Epithelial cell of proximal tubule (primary cell): ENCODE measurements at places on chromosomes 6 and 20.

DNA sequence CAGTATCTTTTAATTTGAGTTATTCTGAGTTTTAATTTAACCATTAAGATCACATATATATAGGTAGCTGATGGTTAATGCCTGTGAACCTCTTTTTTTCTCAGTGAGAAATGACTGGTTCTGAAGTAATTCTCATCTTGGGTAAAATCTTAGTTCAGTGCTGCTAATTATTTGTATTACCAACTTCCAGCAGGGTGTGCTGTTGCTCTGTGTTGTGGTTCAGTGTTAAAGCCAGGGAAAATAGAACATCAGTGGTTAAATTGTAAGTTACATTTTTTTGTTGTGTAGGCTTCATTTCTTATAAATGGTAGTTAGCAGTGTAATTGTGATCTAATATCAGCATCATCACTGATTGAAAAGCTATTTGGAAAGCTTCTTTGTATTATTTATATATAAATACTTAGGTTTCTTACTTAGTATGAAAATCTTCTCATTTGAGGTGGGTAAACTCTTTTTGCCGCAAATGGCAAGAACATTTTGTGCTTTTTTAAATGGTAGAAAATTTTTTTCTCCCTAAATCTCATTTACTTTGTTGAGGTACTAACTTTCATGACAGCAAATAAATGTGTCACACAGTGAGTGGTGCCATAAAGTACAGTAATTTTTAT lies 43.7 kb downstream of the CDC5L start:
- no peak for DNase-seq

- peak; percentile 67 for DNase-seq
Observed at GRCh38 chr6:155314773-155315515, 660 bp upstream of the TFB1M start.

GRCh38 chr6:26129656-26130055 lies 42.4 kb downstream of the HFE start:
- DNase-seq, result no peak

GRCh38 chr6:34284563-34285447 lies 36.0 kb upstream of the SMIM29 start:
- no peak for DNase-seq

GRCh38 chr20:5945963-5946362 lies 4.4 kb downstream of the TRMT6 start:
- DNase-seq, result no peak

DNA sequence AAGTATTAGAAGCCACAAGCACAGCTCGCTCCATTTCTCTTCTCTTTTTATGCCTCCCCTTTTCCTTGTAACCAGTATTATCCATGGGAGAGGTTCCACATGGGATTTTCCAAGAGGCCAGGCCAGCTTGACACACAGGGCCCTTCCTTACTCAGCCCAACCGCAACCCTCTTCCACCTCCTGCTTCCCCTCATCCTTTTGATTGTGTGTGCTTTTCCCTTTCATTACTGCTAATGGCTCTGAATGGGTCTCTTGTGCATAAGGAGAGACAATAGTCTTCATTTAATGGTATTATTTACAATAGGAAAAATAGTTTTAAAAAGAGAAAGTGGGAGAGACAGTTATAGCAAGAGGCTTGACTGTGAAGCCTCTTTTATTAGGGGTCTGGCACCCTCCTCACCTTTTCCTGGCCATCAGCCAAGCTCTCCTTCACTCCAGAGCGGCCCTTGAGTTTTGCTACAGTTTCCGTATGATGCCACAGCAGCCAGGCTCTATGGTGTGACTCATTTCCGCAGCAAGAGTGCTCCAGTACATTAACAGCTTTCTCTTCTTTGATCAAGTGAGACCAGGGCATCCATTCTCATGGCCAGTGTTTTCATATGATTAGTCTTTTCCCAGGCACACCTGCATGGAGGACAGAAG lies 579.5 kb downstream of the TFAP2B start:
- no peak for DNase-seq
